ENCODE measurements at places on chromosomes 6 and 20. TPM values are rescaled to one million over a fixed set of nuclear protein-coding genes. Genes with fewer than 3 reads are reported as not detected.

GRCh38 chr6:36824253-36824652, 15.0 kb downstream of the CPNE5 start:
- peaks cover 15% of the 10 kb centered on the region for H3K4me1 ChIP-seq
- H3K36me3 ChIP-seq, result no peaks in the 10 kb centered on the region
- 0 out of 2 replicates have a peak, but pooled peaks cover 5% of the 10 kb centered on the region for H3K27me3 ChIP-seq
- DNase-seq, result no peak
- H3K4me3 ChIP-seq, result no peak overlapping the region

DNA sequence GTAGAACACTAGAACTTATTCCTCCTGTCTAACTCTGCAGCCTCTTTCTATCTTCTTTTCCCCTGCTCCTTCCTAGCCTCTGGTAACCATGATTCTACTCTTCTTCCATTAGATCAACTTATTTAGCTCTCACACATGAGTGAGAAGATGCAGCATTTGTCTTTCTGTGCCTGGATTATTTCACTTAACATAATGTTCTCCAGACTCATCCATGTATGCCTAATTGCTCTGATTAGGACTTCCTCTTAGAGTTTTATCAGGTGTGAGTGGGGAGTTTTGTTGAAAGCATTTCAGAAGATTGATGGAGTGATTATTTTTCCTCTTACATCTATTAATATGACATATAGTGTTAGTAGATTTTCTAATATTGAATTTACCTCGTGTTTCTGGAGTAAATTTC, 140.4 kb downstream of the CDKAL1 start:
- H3K27ac ChIP-seq, result no peak overlapping the region
- DNase-seq, result no peak
- H3K36me3 ChIP-seq, result no peaks in the 10 kb centered on the region
- no peak overlapping the region for H3K4me3 ChIP-seq
- no peaks in the 10 kb centered on the region for H3K27me3 ChIP-seq

DNA sequence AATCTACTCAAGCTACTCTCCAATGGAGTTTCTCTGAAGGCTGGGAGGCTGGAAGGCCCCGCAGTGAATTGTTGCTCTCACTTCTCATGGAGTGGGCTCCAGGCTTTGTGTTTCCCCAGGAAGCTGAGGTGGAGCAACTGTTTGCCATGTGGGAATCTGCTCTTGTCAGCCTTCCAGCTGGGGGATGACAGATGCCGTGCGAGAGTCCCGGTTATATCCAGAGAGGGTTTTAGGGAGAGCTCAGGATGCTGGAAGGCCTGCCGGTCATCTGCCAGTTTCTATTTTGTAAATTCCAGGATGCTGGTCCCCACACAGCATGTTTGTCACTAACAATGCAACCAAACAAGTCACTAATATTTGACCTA, 98.2 kb upstream of the NAA20 start:
- no peak overlapping the region for H3K27ac ChIP-seq
- no peak overlapping the region for H3K4me3 ChIP-seq
- DNase-seq, result peak; percentile 48

- no peak overlapping the region for H3K27ac ChIP-seq
- H3K36me3 ChIP-seq, result no peaks in the 10 kb centered on the region
- H3K4me3 ChIP-seq, result no peak overlapping the region
- H3K4me1 ChIP-seq, result 0 out of 2 replicates have a peak, but pooled peaks cover 3% of the 10 kb centered on the region
- DNase-seq, result no peak
Measured at GRCh38 chr20:52103913-52104545, 87.5 kb downstream of the ZFP64 start.

DNA sequence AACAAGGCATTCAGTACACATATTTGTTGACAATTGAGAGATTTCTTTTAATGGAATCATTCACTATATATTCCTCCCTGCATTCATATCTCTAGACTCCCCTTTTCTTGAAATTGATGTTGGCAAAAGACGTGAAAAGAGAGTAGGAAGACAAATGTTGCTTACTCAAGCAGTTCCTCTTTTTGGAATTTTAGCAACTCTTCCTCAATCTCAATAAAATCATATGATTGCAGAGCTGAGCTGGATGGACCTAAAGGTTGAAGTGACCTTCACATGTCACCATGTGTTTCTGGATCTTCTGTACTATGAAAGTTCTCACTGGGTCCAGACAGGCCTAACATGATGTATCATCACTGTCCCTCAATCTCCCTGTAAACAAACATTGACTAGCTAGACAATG, 18.6 kb downstream of the ADGRF1 start:
- H3K4me3 ChIP-seq, result no peak overlapping the region
- H3K27me3 ChIP-seq, result no peaks in the 10 kb centered on the region
- DNase-seq, result no peak

- no peak overlapping the region for H3K4me3 ChIP-seq
- no peaks in the 10 kb centered on the region for H3K27me3 ChIP-seq
- no peaks in the 10 kb centered on the region for H3K4me1 ChIP-seq
- no peak for DNase-seq
- no peak overlapping the region for H3K27ac ChIP-seq
Measured at GRCh38 chr6:34475238-34475682, 9.4 kb downstream of the PACSIN1 start.

DNA sequence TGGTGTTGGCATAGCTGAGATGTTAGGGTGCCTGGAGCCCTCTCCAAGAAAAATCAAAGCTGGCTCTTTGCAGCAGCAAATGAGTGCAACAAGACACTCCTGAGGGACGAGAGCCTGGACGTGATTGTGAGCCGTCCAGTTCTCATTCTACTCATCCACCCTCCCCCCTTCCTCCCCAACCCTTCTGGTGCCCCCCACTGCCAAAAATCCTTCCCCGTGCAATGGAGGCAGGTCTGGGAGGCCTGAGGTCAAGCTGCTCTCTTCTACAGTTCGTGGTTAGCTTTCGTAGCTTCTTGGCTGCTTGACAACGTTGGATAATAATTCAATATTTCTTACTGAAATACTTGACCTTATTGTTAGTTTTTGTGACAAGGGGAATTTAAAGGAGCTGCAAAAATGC, 185.3 kb upstream of the SUPT3H start:
- no peak overlapping the region for H3K27ac ChIP-seq
- no peaks in the 10 kb centered on the region for H3K27me3 ChIP-seq
- H3K4me1 ChIP-seq, result peaks cover 16% of the 10 kb centered on the region

GRCh38 chr6:362924-363249, 28.7 kb upstream of the IRF4 start:
- H3K27me3 ChIP-seq, result no peaks in the 10 kb centered on the region
- no peak overlapping the region for H3K4me3 ChIP-seq
- DNase-seq, result no peak
- H3K36me3 ChIP-seq, result no peaks in the 10 kb centered on the region

DNA sequence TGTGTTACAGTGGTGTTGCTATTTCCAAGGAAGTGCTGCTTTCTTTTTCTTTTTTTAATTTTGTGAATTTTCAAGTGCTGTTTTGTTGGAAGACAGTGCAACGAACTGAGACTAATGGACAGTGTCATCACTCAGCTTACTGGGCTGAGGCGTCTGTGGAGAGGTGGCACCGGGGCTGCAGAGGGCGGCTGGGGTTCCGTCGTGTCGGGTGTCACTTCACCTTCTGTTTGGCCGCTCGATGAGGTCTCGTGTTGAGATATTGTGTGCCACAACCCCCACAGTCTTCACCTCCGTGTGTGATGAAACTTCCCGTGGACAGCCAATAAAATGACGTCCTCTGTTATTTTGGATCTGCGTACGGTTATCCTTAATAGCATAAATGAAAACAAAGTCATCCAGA, 149.4 kb upstream of the SNX9 start:
- H3K36me3 ChIP-seq, result no peaks in the 10 kb centered on the region
- H3K4me1 ChIP-seq, result peaks cover 20% of the 10 kb centered on the region
- DNase-seq, result no peak

GRCh38 chr20:36573798-36574365, 485 bp downstream of the TGIF2 start:
- H3K4me1 ChIP-seq, result peaks cover 12% of the 10 kb centered on the region
- peak overlapping the region; percentile 92 for H3K27ac ChIP-seq
- DNase-seq, result peak; percentile 64
- no peaks in the 10 kb centered on the region for H3K27me3 ChIP-seq

- H3K4me1 ChIP-seq, result no peaks in the 10 kb centered on the region
- H3K27ac ChIP-seq, result peak overlapping the region; percentile 77
- H3K27me3 ChIP-seq, result no peaks in the 10 kb centered on the region
Measured at GRCh38 chr6:3117912-3118352, 579 bp upstream of the BPHL start.

DNA sequence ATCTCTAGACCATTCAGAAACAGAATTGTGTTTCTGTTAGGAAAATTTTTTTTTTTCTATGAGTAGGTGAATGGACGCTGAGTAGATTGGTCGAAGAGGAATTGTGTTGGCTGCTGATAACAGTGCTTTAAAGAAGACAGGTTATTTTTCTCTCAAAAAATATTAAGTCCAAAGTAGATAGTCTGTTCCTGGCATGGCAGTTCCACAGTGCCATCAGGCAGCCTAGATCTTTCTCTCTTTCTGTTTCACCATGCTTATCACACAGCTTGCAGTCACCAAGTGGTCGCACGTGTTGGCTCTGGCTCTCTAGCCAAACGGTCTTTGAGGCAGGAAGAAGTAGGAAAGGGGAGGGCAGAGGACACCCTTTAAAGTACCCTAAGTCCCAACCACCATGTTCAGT, 22.4 kb upstream of the SERINC3 start:
- H3K27ac ChIP-seq, result no peak overlapping the region
- no peak for DNase-seq
- peaks cover 43% of the 10 kb centered on the region for H3K27me3 ChIP-seq
- H3K4me3 ChIP-seq, result no peak overlapping the region
- H3K36me3 ChIP-seq, result no peaks in the 10 kb centered on the region
- H3K4me1 ChIP-seq, result peaks cover 3% of the 10 kb centered on the region

DNA sequence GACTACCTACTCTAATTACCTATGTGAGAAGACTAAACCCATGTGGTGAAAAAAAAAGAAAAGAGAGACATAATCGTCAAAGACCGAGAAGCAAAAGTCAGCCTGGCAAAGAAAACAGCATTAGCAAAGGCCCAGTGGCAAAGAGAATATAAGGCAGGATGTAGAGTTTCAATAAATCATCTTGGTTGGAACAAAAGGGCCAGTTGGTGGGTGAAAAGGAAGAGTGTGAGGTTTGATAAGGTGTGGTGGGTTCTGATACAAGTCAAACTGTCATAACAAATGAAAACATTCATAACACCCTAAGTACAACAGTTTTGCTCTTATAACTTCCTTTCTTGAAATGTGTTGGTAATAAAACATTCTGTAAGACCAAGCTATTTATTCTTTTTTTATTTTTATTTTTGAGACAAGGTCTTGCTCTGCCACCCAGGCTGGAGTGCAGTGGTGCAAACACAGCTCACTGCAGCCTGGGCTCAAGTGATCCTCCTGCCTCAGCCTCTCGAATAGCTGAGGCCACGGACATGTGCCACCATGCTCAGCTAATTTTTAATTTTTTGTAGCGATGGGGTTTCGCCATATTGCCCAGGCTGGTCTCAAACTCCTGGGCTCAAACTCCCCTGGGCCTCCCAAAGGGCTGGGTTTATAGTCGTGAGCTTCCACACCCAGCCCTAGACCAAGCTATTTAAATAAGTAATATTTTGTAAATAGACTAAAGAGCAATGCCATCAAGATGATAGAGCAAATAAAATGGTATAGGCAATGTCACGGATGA, 18.9 kb upstream of the GTF3C6 start:
- H3K27me3 ChIP-seq, result no peaks in the 10 kb centered on the region
- no peaks in the 10 kb centered on the region for H3K36me3 ChIP-seq
- no peak overlapping the region for H3K27ac ChIP-seq
- H3K4me3 ChIP-seq, result no peak overlapping the region
- no peak for DNase-seq
- H3K4me1 ChIP-seq, result no peaks in the 10 kb centered on the region

DNA sequence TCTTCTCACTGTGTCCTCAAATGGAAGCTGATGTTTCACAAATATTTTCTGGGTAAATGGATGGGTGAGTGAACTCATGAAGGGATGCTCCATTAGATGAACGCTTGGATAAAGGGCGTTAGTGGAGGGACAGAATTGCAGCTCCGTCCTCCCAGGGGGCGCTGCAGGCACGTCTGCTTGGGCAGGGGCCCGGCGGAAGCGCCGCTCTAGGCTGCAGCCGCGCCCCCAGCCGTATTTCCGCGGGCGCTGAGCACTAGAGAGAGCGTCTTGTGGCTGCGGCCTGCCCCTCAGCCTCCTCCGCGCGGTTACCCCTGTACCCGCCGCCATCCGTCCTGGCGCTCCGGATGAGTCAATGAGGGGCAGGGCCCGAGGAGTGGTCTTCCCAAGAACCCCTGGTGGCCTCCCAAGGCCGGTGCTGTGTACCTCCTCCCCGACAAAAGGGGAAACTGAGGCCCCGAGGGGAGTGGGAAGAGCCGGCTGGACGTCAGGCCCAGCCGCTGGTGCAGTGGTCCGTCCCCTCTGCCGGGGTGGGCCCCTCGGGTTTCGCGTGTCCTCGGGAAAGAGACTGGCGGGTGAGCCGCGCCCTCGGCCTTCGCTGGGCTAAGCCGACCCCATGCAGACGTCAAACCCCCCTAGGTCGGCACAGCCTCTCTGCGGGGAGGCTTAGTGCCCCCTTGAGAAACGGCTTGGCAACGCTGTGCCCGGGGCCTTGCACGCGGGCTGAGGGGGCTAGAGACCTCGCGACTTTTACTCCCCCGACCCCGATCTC, 11.5 kb upstream of the SNHG17 start:
- H3K27ac ChIP-seq, result peak overlapping the region; percentile 67
- no peaks in the 10 kb centered on the region for H3K4me1 ChIP-seq
- H3K36me3 ChIP-seq, result peaks cover 8% of the 10 kb centered on the region

GRCh38 chr6:3340894-3341293, 82.1 kb downstream of the PSMG4 start:
- H3K36me3 ChIP-seq, result no peaks in the 10 kb centered on the region
- H3K27ac ChIP-seq, result peak overlapping the region; percentile 58
- no peaks in the 10 kb centered on the region for H3K27me3 ChIP-seq
- H3K4me3 ChIP-seq, result no peak overlapping the region

DNA sequence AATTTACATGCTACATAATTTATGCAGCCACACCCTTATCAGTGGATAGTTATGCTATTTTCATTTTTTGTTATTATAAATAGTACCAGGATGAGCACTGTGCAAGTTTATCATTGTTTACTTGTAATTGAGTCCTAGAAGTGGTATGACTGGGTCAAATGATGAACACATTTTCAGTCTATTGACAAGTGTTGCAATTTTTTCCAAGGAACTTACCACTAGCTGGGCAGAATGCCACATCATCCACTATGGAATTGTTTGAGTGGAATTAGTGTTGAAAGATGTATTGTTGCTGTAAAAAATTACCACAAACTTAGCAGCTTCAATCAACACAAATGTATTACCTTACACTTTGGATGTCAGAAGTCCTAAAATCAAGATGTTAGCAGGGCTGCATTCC, 38.1 kb upstream of the OPN5 start:
- no peak overlapping the region for H3K4me3 ChIP-seq
- no peaks in the 10 kb centered on the region for H3K36me3 ChIP-seq
- H3K4me1 ChIP-seq, result no peaks in the 10 kb centered on the region
- H3K27me3 ChIP-seq, result no peaks in the 10 kb centered on the region
- H3K27ac ChIP-seq, result no peak overlapping the region
- DNase-seq, result no peak

The SLC17A1 gene
- not detected for total RNA-seq

The PGK2 gene
- not detected for total RNA-seq

The COL20A1 gene
- total RNA-seq, result 0.18 TPM

The CST7 gene
- total RNA-seq, result not detected

The TCP11 gene
- total RNA-seq, result not detected

The LKAAEAR1 gene
- total RNA-seq, result not detected

The BICRAL gene
- 4.4 TPM for total RNA-seq

The COL12A1 gene
- 62.1 TPM for total RNA-seq

The SLC52A3 gene
- not detected for total RNA-seq

The ZNF334 gene
- 0.35 TPM for total RNA-seq

All from SJCRH30 (cell line).